ENCODE measurements at places on chromosomes 2 and 18.

- no peak for DNase-seq
Measured at GRCh38 chr18:1270081-1270480, 365.4 kb downstream of the ADCYAP1 start.

- no peak for DNase-seq
Measured at GRCh38 chr2:187011206-187011832, 162.3 kb upstream of the ZSWIM2 start.

- no peak for DNase-seq
Measured at GRCh38 chr2:177317857-177318256, 53.3 kb upstream of the NFE2L2 start.

GRCh38 chr18:10377956-10378355 lies 76.5 kb upstream of the APCDD1 start:
- DNase-seq: no peak

DNA sequence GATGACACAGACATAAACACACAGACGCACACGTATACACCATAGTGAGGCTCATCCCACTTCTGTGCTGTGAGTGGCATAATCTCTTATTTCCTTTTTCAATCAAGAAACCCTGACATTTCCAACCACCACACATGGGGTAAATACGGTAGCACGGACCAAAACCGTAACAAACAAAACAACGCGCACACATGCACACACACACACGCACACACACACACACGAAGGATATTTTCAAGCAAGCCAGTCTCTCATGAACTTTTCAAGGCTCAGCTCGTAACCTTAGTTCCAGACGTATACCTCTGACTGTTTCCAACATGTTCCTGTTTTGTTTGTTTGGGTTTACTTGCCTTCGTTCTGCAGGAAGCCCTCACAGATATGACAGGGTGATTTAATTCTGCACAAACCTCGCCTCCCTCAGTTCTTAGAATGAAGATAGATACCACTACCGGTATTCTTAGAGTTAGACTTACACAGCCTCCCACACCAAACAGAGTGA lies 119.8 kb downstream of the BCL2 start:
- no peak for DNase-seq

DNA sequence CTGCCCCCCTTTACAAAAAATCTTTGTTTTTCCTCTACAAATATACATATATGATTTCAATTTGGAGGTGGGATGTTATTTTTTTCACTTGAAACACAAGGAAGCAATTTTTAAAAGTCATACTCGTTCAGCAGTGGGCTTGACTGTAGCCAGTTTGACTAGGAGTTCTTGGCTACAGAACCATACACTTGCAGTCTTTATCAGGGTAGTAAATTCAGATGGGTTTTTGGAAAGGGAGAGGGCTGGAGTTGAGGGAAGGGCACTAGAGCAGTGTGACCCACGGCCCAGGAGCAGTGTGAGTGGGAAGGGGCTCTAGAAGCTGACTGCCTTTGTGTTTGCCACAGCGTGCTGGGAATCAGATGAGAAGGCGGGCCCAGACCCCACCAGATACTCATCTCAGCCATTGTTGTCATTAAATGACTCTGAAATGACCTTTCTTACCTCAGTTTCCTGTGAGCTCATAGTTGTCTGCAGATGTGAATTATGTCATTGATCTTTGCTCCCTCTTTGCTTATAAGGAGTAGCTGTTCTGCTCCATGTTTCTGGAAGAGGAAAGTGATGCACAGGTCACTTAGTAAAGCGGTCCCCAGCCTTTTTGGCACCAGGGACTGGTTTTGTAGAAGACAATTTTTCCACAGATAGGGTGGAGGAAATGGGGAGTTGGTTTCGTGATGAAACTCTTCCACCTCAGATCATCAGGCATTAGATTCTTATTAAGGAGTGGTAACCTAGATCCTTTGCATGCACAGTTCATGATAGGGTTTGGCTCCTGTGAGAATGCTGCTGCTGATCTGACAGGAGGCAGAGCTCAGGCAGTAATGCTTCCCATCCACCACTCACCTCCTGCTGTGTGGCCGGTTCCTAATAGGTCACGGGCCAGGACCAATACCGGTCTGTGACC lies 116.8 kb downstream of the SPTBN1 start:
- no peak for DNase-seq

GRCh38 chr2:176093898-176094249 lies 1.4 kb downstream of the HOXD13 start:
- DNase-seq: no peak

GRCh38 chr2:229921101-229921891 lies 513 bp downstream of the TRIP12 start:
- no peak for DNase-seq

- no peak for DNase-seq
Measured at GRCh38 chr2:152479282-152479681, 144.3 kb downstream of the FMNL2 start.

DNA sequence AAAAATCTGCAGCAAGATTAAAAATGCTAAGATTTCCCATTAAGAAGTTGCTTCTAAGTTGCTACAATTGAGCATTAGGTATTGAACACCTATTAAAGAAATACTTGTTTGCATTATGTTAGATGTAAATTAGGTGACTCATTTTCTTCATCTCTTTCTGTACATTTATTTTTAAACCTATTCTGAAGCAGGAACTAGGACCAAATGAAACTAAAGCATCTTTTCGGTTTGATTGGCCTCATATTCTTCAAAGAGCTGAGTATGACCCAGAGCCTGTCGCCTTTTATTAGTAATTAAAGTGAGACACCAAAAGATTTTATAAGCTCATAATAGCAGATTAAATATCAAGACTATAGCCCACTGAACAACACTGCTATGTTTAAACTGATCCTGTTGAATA lies 83.4 kb upstream of the ZEB2 start:
- no peak for DNase-seq

DNA sequence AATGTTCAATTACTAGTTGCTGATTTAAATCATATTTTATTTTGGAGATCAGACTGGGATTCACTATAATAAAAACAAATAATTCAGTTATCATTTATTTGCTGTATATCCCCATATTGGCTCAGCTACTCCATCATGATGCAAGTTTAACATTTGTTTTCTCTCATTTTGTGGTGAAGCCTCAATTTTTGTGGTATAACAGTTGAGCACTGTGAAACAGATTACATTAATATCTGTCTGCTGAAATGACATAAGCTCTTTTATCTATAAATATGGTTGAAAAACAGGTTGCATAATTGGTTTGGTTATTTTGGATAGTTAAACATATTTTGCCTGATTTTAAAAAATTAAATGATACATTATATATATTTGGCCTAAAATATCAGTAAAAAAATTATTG lies 67.7 kb downstream of the DPP4 start:
- DNase-seq: no peak

DNA sequence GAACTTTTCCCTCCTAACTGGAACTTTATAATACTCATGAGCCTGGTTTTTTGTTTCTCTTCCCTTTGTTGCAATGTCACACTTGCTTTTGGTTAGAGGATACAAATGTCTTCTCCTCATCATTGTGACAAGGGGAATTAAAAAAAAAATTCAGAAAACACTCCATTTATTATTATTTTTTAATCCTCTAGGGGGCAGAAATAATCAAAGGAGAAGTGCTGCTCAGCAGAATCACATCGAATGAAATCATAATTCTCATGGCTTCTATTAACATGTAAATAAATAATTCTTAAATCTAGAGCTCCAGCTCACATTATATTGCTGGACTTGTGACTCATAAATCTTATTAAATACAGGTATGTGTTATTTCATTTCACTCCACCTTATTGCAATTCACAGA lies 273.8 kb downstream of the TRIB2 start:
- DNase-seq: no peak

DNA sequence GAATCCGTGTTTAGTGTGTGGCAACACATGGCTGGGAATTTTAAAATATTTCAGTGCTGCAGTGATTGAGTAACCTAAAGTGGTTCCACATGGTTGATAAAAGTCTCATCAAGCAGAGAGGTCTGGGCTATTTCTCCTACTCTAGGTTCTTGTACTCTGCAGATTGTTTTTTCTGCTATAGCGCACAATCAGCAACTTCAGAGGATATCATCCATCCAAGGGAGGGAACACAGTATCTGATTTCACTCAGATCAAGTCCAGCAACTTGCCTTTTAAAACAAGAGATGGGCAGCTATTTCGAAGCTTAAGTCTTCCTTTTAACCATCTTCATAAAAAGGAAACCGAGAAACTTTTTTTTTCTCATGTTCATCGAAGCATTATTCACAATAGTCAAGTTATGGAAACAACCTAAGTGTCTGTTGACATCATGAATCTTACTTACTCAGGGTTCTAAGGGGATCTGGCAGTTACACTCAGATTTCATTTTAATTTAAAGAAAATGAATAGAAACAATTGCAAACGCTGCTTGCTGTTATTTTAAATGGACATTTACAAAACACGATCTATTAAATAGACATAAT lies 172.7 kb upstream of the TRIB2 start:
- DNase-seq: no peak

GRCh38 chr2:202680512-202680911 lies 45.7 kb downstream of the FAM117B start:
- no peak for DNase-seq

DNA sequence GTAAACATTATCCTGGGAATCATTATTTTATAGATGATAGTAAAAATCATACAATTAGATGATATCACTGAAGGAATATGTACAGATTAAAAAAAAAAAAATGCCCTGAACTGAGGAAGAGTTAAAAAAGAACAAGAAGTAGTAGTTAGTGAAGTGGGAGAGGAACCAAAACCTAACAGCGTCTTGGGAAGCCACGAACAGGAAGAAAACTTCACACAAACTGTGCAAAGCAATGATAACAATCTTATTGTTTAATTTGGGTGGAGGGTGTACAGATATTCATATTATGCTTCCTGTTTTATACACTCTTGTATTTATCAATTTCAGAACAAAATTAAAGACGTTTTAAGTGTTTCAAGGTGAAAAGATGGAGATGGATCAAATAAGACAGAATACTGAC lies 3.5 kb downstream of the HEATR5B start:
- DNase-seq: no peak

DNA sequence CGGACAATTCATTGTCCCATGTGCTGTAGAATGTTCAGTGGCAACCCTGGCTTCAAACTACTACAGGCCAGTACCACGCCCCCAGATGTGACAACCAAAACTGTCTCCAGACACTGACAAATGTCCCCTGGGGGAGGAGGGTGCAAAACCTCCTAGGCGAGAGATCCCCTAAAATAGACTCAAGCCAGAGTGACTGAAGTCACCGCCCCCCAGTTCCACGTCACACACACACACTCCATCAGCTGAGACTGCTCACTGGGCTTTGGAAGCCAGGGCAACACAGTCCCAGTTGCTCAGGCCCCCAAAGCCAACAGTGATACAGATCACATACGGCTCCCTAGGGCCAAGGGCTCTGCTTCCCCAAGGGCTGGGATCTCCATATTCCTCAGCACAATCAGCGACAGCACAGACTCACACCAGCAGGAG lies 19.1 kb downstream of the HDAC4 start:
- DNase-seq: no peak

- DNase-seq: no peak
Measured at GRCh38 chr2:69638630-69639029, 4.9 kb downstream of the AAK1 start.

- DNase-seq: no peak
Measured at GRCh38 chr18:65411061-65411460, 339.8 kb upstream of the CDH7 start.

GRCh38 chr18:2139691-2140090 lies 431.6 kb downstream of the METTL4 start:
- DNase-seq: no peak

- no peak for DNase-seq
Measured at GRCh38 chr18:8051453-8051852, 484.3 kb downstream of the PTPRM start.

DNA sequence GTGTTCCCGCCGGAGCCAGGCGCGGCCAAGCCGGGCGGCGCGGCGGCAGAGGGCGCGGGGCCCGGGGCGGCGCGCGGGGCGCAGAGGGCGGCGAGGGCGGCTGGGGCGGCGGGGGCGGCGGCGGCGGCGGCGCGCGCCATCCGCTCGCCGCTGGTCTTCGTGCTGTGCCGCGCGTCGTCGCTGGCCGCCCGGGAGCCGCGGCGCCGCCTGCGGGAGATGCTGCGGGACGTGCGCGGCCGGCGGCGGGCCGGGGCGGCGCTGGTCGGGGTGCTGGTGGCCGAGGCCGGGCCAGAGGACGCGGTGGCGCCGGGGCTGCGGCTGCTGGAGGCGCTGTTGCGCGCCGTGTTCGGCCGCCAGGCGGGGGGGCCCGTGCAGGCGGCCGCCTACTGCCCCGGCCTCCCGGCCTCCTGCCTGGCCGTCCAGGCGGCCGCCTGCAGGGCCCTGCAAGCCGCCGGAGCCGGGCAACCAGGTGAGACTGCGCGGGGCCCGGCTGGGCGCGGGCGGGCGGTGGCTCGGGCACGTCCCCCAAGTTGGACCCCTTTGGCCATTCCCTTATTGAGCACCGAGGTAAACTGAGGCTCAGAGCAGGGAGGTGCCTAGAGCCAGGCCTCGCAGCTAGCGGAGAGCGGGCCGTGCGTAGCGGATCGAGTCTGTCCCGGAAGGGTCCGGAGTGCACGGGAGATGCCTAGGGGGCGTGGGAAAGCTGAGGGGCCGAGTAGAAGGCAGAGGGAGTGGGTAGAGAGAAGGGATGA lies 584 bp downstream of the C2orf72 start:
- DNase-seq: no peak

DNA sequence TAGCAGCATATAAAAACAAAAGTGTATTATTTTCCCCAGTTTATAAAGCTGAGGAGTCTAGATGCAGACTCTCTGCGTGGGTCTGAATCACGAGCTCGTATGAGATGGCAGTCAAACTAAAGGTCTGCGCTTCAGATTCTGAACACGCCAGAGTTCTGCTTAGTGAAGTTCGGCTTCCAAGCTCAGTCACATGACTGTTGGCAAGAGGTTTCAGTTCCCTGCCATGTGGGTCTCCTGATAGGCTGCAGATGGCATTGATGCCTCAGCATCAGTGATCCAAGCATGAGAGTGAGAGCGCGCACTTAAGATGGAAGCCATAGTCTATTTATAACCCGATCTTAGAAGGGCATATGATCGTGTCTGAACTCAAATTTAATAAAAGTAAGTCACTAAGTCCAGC lies 242.8 kb upstream of the DOK6 start:
- no peak for DNase-seq

- no peak for DNase-seq
Measured at GRCh38 chr2:122174061-122174460, 418.6 kb downstream of the TSN start.

- no peak for DNase-seq
Measured at GRCh38 chr2:47336259-47337238, 66.4 kb upstream of the MSH2 start.

GRCh38 chr18:39348757-39349156 lies 1783.2 kb upstream of the CELF4 start:
- no peak for DNase-seq

GRCh38 chr18:11368020-11368419 lies 218.7 kb upstream of the PIEZO2 start:
- DNase-seq: no peak

- no peak for DNase-seq
Measured at GRCh38 chr2:52518678-52519077, 1248.9 kb upstream of the CHAC2 start.

GRCh38 chr2:43495727-43496126 lies 100.1 kb downstream of the THADA start:
- no peak for DNase-seq

DNA sequence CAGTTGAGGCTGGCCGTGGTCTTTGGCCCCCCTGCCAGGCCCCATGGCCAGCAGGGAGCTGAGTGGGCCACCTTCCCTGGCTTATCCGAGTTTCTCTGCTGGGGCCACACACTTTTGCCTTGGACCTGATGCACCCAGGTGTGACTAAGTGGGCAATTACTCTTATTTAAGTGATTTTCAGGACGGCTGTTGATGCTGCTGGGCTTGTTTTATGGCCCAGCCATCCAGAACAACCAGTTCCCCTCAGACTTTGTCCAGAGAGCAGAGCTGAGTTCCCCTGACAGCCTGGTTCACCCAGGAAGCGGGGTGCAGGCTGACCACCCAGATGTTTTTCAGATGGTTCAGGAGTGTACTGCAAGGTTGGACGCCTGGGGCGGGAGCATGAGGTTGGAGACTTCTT lies 68.8 kb downstream of the GLI2 start:
- DNase-seq: no peak
